Activated naive CD4-positive, alpha-beta T cell (primary cell): ENCODE measurements at places on chromosomes 1 and 21.

DNA sequence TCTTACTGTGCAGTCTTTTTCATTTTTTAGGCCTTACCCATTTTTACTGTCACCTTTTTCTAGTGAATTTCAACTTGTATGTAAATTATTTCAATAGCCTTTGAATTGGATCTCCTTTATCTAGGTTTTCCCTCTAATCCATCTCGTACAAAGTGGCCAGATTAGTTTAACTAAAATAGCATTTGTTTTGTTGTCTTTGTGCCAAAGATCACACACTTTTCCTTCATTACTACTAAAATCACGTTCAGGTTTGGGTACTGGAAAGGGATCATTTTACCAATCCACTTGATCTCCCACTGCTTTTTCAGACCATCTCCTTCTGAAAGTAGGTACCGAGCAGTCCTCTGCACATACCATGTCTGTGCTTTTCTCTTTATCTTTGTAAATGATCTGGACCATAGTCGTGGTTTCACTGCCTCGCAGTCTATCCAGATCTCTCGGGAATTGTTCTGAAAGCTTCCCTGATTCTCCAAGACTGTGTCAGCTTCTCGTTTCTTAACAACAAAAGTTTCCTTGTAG is 20.1 kb downstream of the KDM1A start:
- DNase-seq: no peak

DNA sequence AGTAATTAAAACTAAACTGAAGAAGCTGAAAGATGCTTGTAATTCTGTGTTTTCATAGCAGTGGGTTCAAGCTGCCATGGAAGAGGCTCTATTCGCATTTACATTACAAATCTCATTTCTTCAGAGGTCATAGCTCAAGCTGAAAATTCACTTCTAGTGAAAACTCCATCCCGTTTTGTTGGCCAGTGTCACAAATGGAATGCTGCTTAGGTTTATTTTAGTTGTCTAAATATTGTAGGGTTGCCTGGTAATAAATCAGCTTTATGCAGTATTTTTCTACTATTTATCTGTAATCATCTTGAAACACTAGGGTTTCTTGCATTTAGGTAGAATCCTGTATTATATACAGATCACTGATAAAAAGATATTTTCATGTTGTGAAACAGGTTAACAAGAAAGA is 240.6 kb downstream of the PTBP2 start:
- no peak for DNase-seq

- DNase-seq: no peak
Observed at GRCh38 chr1:25579292-25580252, 36.2 kb downstream of the LDLRAP1 start.

DNA sequence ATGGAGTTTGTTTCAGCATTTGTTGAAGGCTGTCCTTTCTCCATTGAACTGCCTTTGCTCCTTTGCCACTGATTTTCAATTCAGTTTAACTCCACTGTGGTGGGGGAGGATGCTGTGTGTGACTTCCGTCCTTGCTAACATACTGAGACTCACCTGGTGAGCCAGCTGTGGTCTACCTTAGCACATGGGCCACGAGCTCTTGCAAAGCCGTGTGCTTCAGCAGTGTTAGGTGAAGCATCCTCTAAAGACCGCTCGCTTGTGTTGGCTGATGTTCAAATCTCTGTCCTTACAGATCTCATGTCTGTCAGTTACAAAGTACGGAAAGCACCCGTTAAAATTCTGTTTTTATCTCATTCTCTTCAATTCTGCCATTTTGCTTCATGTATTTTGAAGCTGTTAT is 3.6 kb upstream of the SPATC1L start:
- no peak for DNase-seq

GRCh38 chr1:220873868-220874655 is 5.2 kb upstream of the HLX start:
- no peak for DNase-seq

DNA sequence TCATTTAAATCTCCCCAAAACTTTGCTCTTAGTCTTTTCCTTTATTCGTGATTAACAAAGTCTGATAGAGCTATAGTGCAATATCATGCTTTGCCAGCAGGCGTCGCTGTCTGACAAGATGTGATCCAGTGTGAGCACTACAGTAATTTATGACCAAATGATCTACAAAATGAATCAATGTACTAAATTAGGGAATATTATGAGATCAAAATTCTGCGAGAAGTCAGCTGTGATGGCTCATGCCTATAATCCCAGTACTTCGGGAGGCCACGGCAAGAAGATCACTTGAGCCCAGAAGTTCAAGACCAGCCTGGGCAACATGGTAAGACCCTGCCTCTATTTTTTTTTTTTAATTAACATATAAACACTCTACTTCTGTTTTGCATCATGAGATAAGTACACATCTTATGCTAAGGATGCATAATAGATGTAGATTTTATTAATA is 3.6 kb upstream of the SPSB1 start:
- DNase-seq: peak; percentile 84

DNA sequence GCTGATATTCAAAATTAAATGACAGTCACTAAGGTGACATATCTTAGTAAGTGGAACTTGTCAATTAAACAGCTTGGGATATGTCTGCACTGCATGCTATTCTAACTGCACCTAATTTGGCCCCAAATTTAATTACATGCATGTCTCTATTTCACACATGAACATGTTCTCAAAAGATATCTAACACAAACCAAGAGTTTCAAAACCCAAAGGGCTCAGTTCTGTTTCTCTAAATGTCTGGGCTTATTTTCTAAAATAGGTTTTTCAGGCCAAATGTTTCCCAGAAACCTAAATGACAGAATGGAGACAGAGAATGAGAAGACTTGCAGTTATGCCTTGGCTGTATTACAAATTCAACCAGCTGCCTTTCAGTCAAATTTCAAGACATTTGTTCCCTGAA is 11.3 kb downstream of the RAB29 start:
- DNase-seq: no peak

DNA sequence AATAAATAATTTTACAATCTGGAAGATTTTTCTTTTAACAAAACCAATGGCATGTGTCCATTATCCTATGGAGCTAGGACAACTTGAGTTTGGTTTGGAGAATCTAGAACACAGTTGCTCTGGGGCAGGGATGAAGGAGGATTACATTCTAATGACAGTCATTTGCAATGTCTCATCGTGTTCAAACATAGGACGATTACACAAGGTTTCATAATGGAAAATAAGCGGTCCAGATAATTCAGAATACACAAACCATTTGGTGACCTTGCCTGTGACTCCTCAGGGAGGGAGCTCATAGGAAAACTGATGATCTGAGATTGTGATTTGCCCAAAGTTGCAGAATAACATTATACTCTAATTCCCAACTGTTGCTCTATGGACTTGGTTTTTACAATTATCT is 27.6 kb upstream of the RGL1 start:
- no peak for DNase-seq

DNA sequence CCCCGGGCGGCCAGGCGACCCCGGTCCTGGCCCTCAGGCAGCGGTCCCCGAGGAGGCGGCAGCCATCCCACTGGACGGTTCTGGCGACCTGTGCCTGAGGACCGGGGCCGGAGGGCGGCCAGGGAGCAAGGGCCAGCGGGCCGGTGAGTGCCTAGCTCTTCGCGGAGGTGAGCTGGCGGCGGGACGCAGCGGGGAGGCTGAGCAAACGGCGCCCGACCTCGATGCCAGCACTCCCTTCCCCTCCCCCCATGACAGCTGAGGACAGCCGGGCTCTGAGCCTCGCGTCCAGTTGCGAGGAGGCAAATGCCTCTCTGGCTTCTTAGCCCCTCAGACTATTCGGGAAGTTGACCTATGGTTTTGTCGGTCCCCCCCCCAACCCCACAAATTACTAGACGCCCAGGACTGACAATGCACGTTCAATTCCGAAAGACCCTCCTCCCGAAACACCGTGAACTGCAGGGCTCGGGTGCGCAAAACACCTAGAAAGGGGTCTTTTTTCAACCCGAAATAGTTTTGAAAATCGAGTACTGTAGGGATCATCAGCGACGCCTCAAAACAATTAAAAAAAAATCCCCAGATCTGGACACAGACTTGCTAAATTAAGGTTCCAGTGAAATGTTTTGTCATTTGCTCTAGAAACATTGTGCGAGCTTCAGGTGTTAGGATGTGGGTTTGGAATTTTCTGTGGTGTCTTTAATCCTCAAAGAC is 8.3 kb downstream of the CDKN2C start:
- no peak for DNase-seq

DNA sequence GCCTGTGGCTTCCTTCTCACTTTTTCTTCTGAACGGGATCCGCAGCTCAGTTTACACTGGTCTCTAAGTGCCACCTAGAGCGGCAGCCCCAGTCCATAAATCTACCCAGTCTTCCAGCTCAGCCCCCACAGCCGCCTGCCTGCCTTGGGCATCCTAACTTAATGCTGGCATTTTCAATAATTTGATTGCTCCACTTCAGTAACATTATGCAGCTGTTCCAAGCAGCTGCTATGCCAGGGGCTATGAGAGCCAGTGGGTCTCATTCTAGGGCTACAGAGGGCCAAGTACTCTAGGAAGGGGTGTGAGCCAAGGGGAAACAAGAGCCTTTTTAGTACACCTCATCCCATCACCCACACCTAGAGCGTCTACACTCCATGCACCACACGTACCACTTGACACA is 48.4 kb upstream of the COA6 start:
- no peak for DNase-seq

DNA sequence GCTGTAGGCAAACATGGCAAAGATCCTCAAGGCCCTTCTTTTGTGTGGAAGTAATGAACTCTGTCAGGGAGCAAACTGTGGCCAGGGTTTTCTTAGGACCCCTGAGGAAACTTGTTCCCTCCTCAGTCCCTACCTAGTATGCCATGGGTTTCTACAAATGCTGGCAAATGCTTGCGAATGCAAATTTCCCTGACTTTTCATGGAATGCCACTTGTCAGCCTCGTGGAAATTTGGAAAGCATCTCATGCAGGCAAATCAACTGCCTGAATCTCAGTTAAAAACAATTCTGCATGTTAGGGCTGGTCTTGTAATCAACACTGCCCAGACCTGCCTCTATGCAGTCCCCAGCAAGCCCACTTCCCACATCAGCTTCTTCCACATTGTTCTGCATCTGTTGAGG is 334.9 kb upstream of the AJAP1 start:
- no peak for DNase-seq

DNA sequence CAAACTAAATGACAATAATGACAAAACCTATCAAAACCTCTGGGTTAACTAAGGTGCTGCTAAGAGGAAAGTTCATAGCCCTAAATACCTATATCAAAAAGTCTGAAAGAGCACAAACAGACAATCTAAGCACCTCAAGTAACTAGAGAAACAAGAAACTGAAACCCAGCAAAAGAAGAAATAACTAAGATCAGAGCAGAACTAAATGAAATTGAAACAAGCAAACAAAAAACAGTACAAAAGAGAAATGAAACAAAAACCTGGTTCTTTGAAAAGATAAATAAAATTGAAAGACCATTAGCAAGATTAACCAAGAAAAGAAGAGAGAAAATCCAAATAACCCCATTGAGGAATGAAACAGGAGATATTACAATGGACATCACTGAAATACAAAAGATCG is 44.8 kb upstream of the KIAA0040 start:
- DNase-seq: no peak

GRCh38 chr21:29017639-29018237 is 1.4 kb downstream of the RWDD2B start:
- DNase-seq: no peak

GRCh38 chr1:9601942-9602793 is 13.5 kb downstream of the TMEM201 start:
- DNase-seq: no peak

GRCh38 chr1:191206513-191207207 is 729.0 kb upstream of the BRINP3 start:
- DNase-seq: no peak

- DNase-seq: no peak
Observed at GRCh38 chr1:12276225-12276624, 46.4 kb downstream of the VPS13D start.

GRCh38 chr1:109776911-109777310 is 13.2 kb upstream of the EPS8L3 start:
- peak; percentile 53 for DNase-seq

GRCh38 chr1:47761974-47762373 is 235.2 kb downstream of the TRABD2B start:
- DNase-seq: no peak

GRCh38 chr1:9723926-9724325 is 72.4 kb downstream of the PIK3CD start:
- no peak for DNase-seq

GRCh38 chr21:25329227-25329825 is 278.0 kb downstream of the MRPL39 start:
- DNase-seq: no peak

DNA sequence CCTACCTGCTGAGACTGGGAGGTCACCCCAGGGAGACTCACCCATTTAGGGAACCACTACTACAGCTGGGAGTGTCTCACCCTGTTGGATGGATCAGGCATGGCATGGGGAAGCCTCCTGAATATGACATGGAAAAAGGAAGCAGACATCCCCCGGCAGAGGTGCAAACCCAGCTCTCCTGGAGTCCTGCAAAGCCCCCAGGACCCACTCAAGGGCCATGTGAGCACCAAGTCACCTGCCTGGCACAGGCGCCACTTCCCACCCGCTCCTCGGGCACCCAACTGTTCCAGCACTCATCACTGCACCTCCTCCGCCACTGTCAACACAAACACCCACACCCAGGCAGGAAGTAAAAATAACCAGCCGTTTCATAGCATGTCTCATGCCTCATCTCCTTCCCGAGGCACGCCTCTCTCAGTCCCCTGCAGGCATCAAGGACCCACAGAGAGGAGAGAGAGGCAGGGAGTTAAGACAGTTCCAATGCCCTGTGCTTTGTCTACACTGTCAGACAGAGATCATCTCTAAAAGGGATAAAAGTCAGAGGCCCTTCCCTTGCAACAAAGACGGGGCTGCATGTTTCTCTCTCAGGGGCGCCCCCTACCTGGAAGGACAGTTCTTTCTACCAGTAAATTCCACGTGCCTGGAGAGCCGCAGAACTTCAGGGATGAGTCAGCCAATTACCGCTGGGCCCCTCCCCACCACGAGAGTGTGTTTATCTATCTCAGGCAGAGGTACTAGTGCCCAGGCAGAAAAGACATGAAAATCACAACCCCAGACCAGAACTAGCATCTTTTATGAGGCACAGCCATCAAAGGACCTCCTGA is 150.1 kb upstream of the SOD1 start:
- peak; percentile 34 for DNase-seq

DNA sequence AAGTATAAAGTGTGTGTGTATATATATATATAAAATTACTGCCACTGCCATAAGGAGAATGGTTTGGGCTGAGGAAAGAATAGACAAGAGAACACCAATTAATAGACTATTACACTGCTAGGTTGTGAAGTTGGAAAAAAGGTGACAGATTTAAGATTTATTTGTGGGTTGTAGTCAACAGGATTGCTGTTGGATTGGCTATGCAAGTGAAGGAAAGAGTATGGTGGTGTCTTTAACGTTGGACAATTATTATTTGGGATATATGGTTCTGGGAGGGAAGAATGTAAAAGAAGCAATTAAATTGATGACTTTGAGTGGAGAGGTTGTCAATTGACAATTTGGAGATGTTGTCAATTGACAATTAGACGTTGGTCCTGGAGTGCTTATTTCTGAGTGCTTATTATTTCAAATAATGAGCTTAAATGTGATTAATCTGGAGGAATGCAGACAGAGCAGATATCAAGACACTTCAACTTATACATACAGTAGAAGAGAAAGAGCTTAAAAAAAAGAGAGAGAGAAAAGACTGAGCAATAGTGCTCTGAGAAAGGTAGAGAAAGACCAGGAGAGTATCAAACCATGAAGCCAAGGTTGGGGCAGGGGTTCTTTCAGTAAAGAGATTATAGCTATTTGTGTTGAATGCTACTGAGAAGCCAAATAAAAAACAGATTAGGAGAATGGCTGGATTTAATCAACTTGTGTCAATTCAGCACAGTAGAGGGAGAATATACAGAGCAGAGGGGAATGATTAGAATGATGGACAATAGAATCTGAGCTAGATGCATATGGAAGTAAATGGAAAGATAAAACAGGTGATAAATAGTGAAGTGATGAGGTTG is 9.7 kb downstream of the PTGS2 start:
- DNase-seq: no peak
